ENCODE measurements at places on chromosomes 1 and 21.

DNA sequence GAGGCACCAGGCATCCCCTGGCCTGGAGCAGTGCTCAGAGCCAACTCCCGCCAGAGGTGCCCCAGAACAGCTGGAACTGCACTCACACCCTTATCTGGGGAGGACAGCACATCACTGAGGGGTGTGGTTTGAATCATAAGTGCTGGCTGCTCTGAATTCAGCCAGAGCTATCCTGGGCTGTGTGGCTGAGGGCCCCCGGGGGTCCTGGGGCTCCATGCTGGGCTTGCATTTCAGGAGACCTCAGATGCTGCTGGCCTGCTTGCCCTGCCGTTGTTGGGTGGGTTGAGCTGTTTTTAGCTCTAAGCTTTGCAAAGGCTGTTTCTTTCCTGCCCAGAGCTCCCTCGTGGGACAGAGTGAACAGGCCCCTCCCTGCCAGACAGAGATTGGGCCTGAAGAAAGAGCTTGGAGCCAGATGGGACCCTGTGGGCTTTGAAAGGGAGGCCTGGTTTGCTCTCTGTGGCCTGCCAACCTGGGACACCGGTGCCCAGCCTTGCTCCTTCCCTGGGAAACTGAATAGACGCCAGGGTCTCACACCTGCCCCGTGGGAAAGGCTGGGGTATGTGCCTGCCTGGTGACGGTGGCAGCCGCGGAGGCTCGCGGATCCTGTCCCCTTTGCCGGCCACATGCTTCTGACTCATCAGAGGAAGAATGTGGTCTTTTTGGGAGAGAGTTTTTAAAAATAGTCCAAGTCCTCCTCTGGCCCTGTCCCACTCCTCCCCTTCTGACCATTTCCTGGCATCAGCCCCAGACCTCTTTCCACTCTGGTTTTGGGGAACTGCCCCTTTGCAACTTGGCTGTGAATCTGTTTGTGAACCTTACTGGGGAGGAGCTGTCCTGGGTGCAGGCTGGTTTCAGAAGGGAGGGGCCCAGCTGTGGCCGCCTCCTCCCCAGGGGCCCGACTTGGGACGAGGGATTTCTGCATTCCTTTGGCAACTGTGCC, 30.0 kb downstream of the ARHGEF10L start:
- no peak for DNase-seq

GRCh38 chr1:222171005-222171404, 376.9 kb downstream of the HHIPL2 start:
- no peak for DNase-seq

DNA sequence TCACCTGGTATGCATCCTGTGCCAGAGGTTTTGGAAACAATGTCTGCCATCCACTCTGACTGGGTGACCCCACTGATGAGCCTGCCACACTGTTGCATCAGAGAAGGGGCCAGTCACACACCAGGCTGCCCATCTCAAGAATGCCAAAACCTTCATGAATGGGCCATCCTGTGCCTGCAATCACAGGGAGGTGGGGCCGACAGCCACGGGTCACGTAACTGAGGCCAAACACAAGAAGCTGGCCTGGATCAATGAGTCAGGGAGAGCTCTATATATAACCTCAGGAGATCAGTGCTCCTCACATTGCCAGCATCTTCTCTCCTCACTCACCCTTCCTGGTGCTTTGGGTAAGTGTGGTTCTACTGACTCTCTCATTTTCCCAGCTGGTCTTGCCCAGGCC, at the start of gene LORICRIN:
TSS of gene LORICRIN (plus strand) at position 301 of the 400 bp plus-strand sequence. CDS start 1,263 bp downstream, outside the sequence.
- no peak for DNase-seq

DNA sequence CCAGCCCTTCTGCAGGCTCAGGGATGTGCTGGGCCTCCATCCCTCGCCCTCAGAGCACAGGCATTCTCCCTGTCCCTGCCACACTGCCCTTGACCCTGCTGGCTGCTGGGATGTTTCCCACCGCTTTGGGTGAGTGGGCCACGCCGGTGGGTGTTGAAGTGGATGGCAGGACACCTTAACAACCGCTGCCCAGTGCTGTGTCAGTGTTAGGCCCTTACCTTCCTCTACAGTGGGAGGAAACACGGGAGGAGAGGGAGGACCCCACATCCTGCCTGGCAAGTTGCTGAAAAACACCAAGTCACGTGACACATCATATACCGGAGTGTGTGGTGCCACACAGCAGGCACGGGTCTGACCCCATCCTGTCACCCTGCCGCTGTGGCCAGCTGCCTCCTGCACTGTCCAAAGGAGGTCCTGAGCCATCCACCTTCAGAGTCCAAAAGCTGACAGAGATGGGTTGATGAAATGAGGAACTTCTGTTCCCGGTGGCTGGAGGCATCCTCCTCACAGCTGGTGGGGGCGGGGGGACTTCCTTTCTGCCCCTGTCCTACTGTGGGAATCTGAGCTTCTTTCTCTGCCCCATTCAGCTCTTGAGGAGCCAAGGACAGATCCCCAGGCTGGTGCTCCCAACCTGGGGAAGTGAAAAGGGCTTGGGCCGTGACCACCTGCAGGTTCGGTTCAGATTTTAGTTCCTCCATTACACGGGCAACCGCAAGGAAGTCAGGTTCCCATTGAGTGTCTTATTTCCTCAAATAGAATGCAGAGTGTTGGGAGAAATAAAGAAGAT, 3.2 kb upstream of the THEMIS2 start:
- DNase-seq: peak; percentile 19

- no peak for DNase-seq
Measured at GRCh38 chr1:93880731-93881130, 1.7 kb upstream of the DNTTIP2 start.

GRCh38 chr1:189804352-189804751, 673.3 kb downstream of the BRINP3 start:
- DNase-seq: no peak

DNA sequence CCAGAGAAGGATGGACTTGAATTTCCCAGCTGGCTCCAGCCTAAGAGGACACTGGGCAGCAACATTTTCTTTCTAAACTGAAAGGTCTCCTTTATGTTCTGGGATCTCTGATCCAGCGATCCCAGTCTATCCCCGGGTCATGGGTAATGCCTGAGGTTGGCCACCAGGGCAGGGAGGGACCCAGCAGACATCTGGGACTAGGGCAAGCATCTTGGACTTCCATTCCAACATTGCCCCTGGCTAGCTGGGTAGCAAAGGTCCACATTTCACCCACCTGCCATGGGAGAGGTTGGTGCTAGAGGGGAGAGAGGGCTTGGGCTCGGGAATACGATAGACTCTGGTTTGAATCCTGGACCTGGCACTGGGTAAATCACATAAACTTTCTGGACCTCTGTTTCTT, 84.6 kb downstream of the LRRN2 start:
- DNase-seq: no peak
